ENCODE measurements at places on chromosomes 3 and 15. TPM values are rescaled to one million over a fixed set of nuclear protein-coding genes. Genes with fewer than 3 reads are reported as not detected.

- H3K4me3 ChIP-seq = no peak overlapping the region
- no peak overlapping the region for H3K27ac ChIP-seq
- peaks cover 6% of the 10 kb centered on the region for H3K27me3 ChIP-seq
- H3K36me3 ChIP-seq = no peaks in the 10 kb centered on the region
- peaks cover 16% of the 10 kb centered on the region for H3K4me1 ChIP-seq
These were observed 2.0 kb upstream of the FSTL1 start for GRCh38 chr3:120452816-120453215.

DNA sequence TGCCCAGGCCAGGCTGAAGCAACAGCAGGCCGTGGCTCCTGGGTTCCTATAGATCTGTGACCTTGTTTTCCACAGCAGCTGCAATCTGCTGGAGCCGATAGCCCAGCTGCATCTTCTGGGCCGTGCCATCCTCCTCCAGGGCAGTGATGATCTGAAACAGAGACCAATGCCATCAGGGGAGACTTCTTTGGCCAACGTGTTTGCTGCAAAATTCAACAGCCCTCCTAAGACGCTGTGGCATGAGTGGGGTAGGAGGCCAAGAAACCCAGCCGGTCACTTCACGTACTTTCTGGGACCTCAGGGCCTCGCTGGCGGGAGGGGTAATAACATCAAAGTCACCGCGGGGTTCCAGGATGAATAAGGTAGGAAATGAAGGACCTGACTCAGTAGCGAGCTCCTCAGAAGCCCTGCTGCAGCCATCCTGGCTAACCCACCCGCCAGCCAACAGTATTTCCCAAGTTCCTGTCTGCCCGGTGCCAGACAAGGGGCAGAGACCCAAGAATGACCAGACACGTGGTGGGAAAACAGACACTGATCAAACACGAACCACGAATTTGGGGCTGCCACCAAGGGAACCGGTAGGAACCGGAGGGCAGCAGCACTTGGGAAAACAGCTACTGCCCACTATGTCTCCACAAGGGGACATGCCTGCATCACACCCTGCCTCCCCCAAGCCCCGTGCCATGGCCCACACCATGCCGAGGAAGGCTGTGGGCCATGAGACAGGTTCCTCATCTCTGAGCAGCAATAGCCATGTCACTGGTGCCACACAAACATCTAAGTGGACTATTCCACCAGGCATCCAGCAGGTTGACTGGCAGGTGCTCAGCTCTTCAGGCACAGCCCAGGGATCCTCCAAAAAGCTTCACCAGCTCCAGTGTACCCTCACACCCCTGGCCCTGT, 25.2 kb downstream of the PLXNB1 start:
- no peak overlapping the region for H3K27ac ChIP-seq
- H3K4me3 ChIP-seq = no peak overlapping the region
- H3K4me1 ChIP-seq = peaks cover 5% of the 10 kb centered on the region
- H3K36me3 ChIP-seq = no peaks in the 10 kb centered on the region
- H3K27me3 ChIP-seq = no peaks in the 10 kb centered on the region

DNA sequence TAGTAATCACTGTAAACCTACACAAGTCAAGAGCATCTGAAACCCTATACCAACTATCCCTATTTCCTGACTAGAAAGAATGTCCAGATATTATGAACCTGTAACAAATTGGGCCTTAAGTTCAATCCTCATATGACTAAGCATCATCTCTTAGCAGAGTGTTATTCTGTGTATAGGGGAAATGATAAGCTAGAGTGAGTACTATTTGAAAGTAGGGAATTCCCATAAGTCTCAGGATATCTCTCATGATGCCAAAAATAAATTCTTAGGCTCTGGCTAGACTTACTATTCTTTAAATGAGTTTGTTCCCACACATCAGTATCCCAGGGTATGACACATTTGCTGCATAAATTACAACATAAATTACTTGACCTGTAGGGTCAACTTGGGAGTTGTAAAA, 15.3 kb downstream of the MRPL47 start:
- DNase-seq = no peak
- H3K4me1 ChIP-seq = no peaks in the 10 kb centered on the region
- H3K27me3 ChIP-seq = no peaks in the 10 kb centered on the region
- no peak overlapping the region for H3K27ac ChIP-seq
- no peaks in the 10 kb centered on the region for H3K36me3 ChIP-seq
- no peak overlapping the region for H3K4me3 ChIP-seq

DNA sequence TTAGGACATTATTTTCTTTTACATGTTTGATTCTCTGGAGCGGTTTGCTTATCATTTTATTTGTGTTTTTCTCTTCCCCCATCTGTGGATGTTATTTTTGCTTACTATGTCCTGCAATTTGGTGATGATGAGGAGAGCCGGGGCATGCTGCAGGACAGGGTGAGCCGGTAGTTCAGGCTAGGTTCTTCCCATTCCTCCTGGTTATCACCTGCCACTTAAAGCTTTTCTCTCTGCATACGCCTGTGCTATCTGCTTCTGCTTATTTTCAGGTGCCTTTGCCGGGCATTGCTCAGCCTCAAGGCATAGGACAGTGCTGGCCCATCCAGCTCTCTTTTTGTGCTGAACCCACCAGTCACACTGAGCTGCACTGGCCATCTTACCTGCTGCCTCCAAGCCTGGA, 85.8 kb downstream of the MCTP2 start:
- no peaks in the 10 kb centered on the region for H3K4me1 ChIP-seq
- H3K36me3 ChIP-seq = no peaks in the 10 kb centered on the region
- no peak overlapping the region for H3K27ac ChIP-seq
- H3K4me3 ChIP-seq = no peak overlapping the region

- no peak for DNase-seq
- no peaks in the 10 kb centered on the region for H3K4me1 ChIP-seq
- H3K4me3 ChIP-seq = no peak overlapping the region
- no peaks in the 10 kb centered on the region for H3K27me3 ChIP-seq
These were observed 26.1 kb upstream of the NMB start for GRCh38 chr15:84684092-84684491.

GRCh38 chr3:141913150-141913811, 36.8 kb downstream of the ATP1B3 start:
- no peaks in the 10 kb centered on the region for H3K36me3 ChIP-seq
- H3K27me3 ChIP-seq = no peaks in the 10 kb centered on the region

DNA sequence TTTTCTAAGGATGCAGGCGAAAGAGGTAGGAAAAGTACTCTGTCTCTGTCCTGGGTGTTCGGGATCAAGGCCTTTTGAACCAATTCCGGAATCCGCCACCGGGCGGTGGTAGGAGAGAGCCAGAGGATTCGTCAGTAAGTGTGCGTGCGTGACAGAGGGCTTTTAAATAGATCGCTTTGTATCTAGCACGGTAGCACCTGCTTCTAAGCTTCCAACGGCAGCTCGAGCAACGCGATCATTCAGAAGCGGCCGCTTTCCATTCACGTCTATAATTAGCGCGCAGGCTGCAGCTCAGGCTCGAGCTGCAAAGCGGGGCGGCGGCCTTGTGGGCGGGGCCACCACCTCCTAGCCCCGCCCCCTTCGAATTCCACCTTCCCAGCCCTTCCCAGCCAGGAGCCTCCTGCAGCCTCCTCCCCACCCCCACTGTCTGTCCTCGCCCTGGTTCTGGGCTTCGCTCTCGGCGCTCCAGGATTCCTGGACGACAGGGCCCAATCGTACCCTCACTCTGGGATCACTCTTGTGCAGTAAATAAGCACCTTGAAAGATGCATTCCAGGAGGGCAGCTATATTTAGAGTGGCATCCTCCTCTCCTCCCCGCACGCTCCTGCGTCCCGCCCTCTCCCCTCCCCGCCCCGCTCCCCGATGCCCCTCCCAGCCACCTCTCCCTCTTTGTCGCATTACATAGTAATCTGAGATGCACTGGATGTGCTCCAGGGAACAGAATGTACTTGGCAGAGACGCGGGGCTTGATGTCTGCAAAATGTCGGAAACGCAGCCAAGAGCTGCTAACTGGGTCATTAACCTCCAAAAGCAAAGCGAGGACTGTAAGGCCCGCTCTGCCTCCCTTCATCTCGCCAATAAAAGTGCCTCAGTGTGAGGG, 224.1 kb upstream of the TPRG1 start:
- peaks cover 44% of the 10 kb centered on the region for H3K4me1 ChIP-seq
- peak overlapping the region; percentile 98 for H3K27ac ChIP-seq
- H3K27me3 ChIP-seq = no peaks in the 10 kb centered on the region
- no peaks in the 10 kb centered on the region for H3K36me3 ChIP-seq
- H3K4me3 ChIP-seq = peak overlapping the region; percentile 52

- DNase-seq = peak; percentile 60
- peak overlapping the region; percentile 77 for H3K27ac ChIP-seq
- H3K36me3 ChIP-seq = no peaks in the 10 kb centered on the region
- H3K4me1 ChIP-seq = peaks cover 20% of the 10 kb centered on the region
- no peaks in the 10 kb centered on the region for H3K27me3 ChIP-seq
These were observed 164.8 kb upstream of the RORA start for GRCh38 chr15:61393949-61394348.

GRCh38 chr3:150411106-150411460, 3.0 kb downstream of the TSC22D2 start:
- H3K36me3 ChIP-seq = no peaks in the 10 kb centered on the region
- H3K27ac ChIP-seq = peak overlapping the region; percentile 99
- H3K4me1 ChIP-seq = peaks cover 52% of the 10 kb centered on the region
- DNase-seq = no peak

The NMNAT3 gene
- 9.5 TPM for total RNA-seq

The DGKG gene
- 6.5 TPM for total RNA-seq

The ERICH6 gene
- total RNA-seq = not detected

The ACTC1 gene
- 5.6 TPM for total RNA-seq

The LIPC gene
- total RNA-seq = not detected
